Nephron progenitor cell (in vitro differentiated cells): ENCODE measurements at places on chromosomes 12 and 14.

- DNase-seq, result no peak
These were observed 259.0 kb upstream of the E2F7 start for GRCh38 chr12:77324416-77324762.

GRCh38 chr12:46292754-46293402 is 24.0 kb upstream of the SLC38A1 start:
- no peak for DNase-seq

DNA sequence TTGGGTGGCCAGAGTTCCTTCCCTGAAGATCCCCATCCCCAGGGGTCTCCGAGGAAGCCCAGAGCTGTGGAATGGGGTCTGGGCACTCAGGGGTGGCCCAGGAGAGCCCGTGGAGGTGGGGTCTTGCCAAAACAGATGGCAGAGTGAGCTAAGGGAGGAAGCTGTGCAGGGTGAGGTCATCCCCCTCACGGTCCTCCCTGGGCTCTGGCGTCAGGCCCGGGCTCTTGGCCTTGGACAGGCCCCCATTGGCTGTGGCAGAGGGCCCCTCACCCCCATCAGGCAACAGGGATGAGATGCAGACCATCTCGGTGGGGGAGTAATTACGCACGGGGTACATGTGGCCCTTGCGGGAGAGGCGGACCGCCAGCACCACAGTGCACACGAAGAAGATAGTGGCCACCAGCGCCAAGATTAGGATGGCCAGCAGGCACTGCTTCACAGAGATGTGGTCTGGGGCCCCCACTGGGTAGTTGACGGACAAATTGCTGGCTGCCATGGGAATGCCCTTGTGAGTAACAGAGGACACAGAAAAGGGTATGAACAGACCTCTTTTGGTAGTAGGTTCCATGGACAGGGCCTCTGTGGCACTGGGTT is 10.7 kb downstream of the SELPLG start:
- no peak for DNase-seq

GRCh38 chr14:58882577-58883018 is 244.8 kb downstream of the DACT1 start:
- DNase-seq, result peak; percentile 35

GRCh38 chr14:53515276-53515675 is 362.2 kb upstream of the DDHD1 start:
- DNase-seq, result no peak

DNA sequence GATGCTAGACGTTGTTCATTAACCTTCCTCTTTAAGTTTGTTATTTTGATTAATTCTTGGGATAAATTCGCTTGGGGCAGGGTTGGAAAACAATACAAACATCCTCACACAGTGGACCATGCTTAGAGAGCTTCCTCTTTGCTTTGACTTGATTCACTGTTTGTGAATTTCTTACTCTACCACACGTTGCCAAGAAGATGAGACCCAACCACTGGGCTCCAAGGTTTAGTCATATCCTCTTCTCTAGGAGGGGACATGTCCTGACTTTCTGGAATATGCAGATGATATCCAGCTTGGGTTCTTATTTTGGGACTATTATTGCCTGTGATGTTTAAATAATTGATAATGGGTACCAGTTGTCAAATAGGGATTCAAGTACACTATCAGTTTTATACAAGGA is 428.2 kb downstream of the ATP23 start:
- DNase-seq, result no peak

DNA sequence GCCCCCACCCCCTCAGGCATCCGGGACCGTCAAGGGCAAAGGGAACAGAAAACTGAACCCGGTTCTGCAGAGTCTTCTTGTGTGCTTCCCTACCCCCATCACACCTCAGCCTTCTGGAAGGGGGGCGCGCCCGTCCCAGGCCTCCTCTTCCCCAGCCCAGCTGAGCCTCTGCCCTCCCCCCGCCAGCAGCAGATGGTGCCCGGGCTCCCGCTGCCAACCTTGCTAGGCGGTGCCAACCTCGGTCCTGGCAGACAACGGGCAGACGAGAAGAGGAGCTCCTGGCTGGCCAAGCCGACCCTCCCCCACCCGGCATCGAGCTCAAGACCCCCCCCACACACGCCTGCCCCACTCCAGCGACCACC is 8.7 kb downstream of the STAC3 start:
- DNase-seq, result no peak

DNA sequence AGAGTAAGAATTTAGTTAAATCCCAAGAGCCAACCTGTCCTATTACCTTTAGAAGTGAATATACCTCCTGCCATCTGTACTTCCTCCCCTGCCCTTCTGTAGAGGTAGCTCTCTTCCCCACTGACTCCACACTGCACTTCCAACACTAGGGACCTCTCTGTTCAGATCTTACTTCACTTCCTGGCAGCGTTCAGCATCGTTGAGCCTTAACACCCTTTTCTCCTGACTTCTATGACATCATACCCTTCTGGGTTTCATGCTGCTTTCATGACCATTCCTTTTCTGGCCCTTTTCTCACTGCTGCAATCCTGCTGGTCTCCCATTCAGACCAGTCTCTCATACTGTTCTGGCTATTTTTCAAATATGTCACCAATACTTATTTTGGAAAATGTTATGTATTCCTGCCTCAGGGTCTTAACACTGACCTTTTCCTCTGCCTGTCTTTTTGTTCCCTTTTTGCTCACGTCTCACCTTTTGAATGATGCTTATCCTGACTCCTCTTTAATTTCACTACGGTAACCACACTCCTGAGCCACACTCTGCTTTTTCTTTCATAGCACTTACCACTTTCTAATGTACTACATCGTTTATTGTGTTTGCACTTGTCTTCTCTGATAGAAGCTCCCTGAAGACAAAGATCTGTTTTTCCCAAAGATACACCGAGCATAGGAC is 67.6 kb downstream of the PLEKHA5 start:
- DNase-seq, result no peak

GRCh38 chr12:122721057-122721545 is 4.5 kb upstream of the HCAR3 start:
- no peak for DNase-seq

DNA sequence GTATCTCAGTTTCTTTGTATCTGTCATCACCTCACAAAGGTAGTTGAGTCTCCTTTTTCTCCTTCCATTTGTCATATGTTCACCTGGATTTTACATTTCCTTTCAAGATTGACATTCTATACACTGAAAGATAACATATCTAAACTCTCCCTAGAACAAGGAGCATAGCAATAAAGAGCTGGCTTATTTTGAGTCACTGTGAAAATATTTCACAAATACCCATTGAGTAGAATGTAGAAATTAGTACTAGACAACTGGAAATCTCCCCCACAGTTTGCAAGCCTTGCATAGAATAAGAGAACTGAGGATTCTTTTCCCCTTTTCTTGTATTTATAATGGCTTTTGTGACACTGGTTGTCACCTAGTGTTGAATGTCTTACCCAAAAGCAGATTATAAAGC is 111.2 kb downstream of the KICS2 start:
- DNase-seq, result no peak

DNA sequence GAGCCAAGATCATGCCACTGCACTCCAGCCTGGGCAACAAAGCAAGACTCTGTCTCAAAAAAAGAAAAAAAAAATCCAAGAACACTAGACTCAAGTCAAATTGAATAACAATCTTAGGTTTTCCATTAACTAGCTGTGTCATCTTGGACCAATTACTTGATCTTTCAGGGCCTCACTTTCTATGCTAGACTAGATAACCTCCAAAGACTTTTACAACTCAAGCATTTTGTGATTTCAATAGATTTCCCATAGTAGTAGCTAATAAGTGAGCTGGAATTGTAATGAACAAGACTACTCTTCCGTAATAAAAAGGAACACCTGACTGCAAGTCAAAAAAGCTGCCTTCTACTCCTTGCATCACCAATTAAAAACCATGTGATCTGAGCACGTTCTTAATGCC is 127.0 kb upstream of the SSTR1 start:
- no peak for DNase-seq

DNA sequence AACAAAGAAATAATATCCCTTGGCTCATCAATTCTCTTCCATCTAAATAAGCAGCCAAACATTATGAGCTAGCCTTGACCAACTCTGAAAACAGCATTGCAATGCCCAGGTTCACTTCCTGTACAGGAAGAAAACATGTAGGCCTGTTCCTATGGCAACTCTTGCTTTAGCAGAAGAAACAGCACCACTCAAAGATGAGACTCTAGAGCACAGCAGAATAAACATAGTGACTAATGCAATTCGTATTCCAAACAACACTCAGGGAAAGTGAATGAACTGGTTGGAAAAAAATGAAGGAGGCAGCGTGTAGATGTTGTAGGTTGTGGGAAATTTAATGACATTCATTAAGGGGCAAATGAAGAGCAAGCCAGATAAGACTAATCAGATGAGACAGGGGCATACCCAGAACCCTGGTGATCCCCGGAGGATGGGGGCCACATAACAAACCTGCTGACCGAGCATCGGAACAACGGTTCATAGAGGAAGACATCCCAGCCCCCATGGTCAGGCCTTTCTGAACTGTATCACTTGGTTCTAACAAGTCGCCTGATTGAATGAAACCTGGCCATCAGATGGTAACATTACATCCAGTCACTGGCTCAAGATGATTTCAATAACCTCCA is 9.0 kb downstream of the ARHGDIB start:
- no peak for DNase-seq

- no peak for DNase-seq
These were observed 15.0 kb upstream of the ETFBKMT start for GRCh38 chr12:31644536-31644935.

- no peak for DNase-seq
These were observed 41.2 kb upstream of the C12orf75 start for GRCh38 chr12:105289114-105289904.

- no peak for DNase-seq
These were observed 10.7 kb downstream of the EIF2S1 start for GRCh38 chr14:67370830-67371229.

GRCh38 chr14:68459480-68460136 is 333.3 kb downstream of the ZFP36L1 start:
- DNase-seq, result no peak

GRCh38 chr12:9123781-9124382 is 8.2 kb upstream of the A2M start:
- DNase-seq, result no peak

DNA sequence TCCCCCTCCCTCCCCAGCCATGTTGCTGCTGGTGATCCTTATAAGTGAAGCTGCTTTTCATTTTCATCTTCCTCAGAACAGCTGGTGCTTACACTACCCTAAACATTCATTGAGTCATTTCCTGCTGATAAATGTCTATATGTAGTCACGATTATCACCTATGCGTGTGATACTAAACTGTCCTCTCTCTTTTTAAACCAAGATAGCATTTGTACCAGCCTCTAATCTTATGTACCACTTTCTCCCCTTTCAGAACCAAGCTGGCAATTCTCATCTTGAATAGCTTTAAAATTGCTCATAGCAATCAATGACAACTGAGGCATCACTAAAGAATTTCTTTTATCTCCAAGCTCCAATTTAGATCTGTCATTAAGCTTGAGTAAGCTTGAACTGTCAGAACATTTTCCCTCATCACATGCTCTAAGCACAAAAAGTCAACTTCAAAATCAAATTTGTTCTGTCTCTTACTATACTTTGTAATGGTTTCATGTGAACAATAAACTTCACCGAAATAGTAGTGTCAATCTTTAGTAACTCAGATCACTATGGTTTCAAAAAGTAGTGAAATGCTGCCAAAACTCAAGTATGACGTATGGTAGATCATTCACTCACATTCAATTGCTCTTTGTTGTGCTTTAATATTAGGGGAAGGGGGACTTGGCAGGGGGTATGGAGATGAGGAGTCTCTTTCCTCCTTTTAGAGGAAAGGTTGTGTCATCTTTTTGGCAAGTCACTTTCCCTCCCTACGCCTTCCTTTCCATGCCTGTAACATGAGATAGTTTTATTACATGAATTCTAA is 178.1 kb upstream of the NOVA1 start:
- DNase-seq, result no peak

GRCh38 chr12:123856681-123857080 is 94.6 kb downstream of the DNAH10 start:
- DNase-seq, result no peak

DNA sequence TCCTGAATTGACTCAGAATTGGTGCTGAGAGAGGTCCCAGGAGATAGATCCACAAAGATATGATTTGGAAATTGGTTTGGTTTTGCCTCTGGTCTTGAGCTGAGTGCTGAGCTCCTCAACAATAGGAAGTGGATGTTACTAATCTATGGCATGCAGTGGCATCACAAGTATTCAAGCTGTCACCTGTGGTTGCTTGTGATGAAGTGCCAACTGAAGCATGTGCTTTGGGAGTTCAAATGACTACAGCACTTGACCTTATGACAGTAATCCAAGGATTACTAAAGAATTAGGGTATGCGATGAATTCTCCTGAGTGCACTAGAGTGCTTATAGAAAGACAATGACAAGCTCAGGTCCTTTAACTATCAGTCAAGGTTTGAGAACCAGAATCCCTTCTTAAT is 406.2 kb downstream of the NOVA1 start:
- no peak for DNase-seq

- no peak for DNase-seq
These were observed 5.0 kb upstream of the SLC4A8 start for GRCh38 chr12:51419425-51420193.

- no peak for DNase-seq
These were observed 90.2 kb downstream of the KSR2 start for GRCh38 chr12:117878605-117879004.

- no peak for DNase-seq
These were observed 73.2 kb downstream of the TTC6 start for GRCh38 chr14:37668646-37669045.

- no peak for DNase-seq
These were observed 343.2 kb downstream of the PDZRN4 start for GRCh38 chr12:41531147-41531829.

DNA sequence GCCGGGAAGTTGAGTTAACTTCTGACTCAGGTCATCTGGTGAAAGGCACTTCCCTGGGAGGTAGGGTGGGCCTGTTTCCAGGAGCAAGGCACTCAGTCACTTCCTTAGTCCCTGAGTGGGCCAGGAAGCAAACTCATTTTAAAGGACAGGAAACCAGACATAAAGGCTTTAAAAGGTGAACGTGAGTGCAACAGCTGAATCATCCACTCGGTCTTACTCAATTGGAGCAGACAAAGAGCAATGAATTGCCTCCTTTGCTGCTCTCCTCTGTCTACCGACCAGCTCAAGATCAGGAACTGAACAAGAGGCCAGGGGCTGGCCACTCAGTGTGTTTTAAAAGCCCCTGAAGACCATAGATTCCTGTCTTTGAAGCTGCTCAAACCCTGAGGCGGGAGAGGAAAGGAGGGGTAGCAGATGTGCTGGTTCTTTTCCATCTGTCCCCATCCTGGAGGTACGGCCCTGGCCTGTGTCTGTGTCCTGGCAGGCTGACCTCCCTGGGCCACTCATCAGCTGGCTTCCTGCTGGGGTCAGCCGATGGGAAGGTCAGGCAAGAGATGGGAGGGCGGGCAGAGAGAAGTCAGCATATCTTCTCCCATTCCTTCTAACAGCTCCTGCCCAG is 148.9 kb downstream of the PPM1H start:
- DNase-seq, result no peak

- no peak for DNase-seq
These were observed 60.3 kb upstream of the KCNMB4 start for GRCh38 chr12:70305794-70306193.

- no peak for DNase-seq
These were observed 19.8 kb upstream of the AMN start for GRCh38 chr14:102902523-102903247.

- DNase-seq, result no peak
These were observed 1.5 kb upstream of the GPX2 start for GRCh38 chr14:64944041-64944440.

- no peak for DNase-seq
These were observed 71.2 kb downstream of the LGMN start for GRCh38 chr14:92677087-92677668.
